NCI-H2227 treated with DMSO at 0.1 percent for 48 hours (cell line): ENCODE measurements at places on chromosomes 3 and 15.
A peak's percentile ranks its signal among the peaks of the same experiment; 100 is the strongest.

DNA sequence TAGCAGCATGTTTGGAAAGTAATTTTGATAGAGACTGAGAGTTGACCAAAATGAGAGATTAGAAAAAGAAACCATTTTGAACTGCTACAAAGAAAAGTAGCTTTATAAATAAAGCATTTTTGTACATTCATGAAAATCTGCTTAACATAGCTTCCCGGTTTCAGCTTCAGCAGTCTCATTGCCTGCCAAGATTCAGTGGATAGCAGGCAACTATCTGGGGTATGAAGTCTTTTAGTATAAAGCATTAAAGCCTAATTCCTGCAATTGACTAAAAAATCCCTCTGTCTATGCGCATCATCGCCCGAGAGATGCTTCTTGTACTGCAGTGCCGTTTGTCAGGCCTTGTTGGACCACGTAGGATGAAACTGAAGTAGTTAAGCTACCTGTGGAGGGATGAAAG, 588.4 kb downstream of the NAALADL2 start:
- no peak for DNase-seq

GRCh38 chr3:177468331-177468730, 271.0 kb upstream of the TBL1XR1 start:
- DNase-seq: no peak

DNA sequence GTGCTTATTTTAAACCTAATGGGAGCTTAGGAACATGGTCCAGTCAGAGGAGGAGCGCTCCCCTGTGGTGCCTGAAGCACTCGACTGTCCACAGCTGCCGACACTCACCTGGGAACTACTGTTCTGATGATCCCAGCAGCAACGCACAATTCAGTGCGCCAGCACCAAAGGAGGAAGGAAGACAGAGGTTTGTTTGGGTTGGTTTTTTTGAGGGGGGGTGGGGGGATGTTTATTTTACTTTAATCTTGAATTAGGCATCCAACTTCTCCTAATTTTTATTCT, 48.8 kb upstream of the VGLL4 start:
- no peak for DNase-seq

- peak; percentile 9 for DNase-seq
Measured at GRCh38 chr3:148280623-148281242, 417.0 kb upstream of the AGTR1 start.

DNA sequence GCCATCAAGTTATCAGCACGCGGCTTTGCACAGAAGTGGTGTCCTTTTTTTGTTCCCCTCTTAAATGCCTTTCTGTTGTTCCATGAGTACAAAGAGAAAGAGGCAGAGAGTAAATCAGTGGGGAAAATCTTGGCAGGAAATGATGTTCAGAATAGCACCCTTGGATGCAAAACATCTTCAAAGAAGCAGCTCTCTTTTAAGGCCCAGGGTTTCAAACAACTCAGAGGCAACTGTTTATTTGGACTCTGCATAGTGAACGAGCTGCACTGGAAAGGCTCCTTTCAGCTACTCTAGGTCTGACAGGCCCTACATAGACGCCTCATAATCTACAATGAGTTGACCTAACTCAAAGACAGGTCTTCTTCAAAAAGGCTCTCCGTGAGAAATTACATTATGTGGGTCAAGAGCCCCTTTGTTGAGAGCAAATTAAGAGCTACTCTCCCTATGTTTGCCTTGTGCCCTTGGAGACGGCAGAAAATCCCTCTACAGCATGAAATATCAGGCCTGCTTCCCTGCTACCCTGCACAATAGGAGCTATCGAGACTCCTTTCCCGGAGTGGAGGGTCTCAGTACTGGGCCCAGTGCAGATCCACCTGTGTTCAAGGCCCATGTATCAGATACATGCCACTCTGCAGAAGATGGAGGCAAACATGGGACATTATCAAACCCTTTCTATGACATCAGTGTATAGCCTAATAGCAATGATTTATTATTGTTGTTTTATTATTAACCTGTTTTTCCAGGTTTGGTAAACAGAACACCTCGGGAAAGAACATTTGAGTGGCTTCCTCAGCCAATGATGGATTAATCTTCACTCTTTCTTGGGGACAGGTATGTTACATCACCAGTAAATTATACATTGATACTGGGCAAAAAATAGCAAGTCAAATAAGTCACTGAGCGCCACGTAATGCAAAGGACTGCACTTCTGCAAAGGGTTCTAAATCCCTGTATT, 53.1 kb downstream of the HEG1 start:
- DNase-seq: peak; percentile 71

DNA sequence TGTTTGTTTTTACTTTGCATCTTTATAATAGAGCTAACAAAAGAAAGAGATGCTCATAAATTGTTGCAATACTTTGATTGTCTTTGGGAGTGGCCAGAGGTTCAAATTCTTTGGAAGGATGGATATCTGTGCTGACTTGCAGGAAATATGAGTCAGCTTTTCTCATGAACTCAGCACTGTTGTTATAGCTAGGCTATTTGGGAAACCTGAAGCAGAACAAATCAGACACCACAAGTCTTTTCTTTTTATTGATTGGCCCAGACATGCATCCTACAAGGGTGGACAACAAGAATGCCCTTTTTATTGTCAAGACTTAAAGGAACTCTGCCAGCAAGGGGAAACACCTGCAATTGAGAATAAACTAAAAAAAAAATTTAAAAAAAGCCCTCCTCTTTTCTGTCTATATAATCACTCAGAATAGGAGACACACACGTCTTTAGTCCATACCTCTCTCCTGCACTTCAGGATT, 4.6 kb upstream of the DENND4A start:
- DNase-seq: no peak

- no peak for DNase-seq
Measured at GRCh38 chr3:157695586-157695985, 192.4 kb upstream of the VEPH1 start.

GRCh38 chr15:33985751-33986150, 17.5 kb downstream of the CHRM5 start:
- no peak for DNase-seq

DNA sequence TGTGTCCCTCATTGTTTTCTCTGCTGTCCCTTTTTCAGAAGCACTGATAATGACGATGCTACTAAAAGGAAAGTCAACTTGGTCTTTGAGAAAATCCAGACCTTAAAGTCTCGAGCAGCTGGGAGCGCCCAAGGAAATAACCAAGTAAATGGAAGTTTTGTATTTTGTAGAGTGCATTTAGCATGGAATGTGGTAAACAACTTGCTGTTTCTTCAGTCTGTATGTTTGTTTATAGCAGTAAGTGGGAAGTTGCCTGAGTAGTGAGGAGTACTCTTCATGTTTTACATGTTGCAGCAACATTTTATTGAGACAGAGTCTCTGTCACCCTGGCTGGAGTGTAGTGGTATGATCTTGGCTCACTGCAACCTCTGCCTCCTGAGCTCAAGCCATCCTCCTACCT, 66.0 kb downstream of the CGNL1 start:
- DNase-seq: no peak

- no peak for DNase-seq
Measured at GRCh38 chr15:49330166-49330565, 92.9 kb upstream of the FGF7 start.

DNA sequence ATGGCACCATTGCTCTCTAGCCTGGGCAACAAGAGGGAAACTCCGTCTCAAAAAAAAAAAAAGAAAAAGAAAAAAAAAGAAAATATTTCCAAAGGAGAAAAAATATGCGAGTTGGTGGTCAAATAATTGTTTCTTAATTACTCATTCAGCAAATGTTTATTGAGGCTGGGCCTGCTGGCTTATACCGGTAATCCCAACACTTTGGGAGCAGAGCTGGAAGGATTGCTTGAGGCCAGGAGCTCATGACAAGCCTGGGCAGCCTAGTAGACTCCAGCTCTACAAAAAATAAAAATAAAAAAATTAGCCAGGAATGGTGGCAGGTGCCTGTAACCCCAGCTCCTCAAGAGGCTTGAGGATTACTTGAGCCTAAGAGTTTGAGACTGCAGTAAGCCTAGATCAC, 4.1 kb downstream of the KNL1 start:
- DNase-seq: no peak

GRCh38 chr3:55546866-55547669, 60.0 kb upstream of the WNT5A start:
- no peak for DNase-seq
